ENCODE measurements at places on chromosomes 11 and 22.

DNA sequence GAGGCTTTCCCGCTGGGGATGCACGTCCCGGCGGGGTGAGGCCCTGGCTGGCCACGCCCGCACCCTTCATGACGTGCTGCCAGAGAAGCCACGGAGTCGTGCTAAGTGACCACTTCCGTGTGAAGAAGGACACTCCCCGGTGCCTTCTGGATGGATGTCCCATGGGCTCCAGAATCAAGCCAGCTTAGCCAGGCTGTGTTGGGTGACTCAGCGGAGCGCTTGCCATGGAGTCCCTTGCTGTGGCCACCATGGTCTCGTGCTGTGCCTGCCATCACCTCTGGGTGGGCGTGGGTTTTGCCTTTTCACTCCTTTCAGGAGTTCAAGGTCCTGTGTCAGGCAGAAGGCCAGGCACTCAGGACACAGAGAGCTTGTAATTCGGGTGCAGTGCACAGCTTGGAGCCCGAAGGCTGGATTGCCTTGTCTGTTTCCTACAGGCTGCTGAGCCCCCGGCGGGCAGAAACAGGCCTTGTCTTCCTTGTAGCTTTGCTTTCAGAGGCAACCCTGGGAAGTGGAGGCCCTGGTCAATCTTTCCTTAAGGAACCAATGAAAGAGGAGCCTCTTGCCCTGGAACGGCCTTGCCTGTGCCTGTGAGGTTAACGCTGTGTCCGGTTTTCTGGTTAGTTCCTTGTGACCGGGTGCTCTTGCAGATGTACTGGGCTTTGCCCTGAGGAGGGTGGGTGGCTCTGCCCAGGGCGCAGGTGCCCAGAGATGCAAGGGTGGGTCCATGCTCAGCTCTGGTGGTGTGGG is 268.6 kb downstream of the TBC1D22A start:
- DNase-seq, result no peak

- DNase-seq, result peak; percentile 7
Measured at GRCh38 chr11:129694538-129694937, 121.1 kb upstream of the TMEM45B start.

GRCh38 chr11:119093942-119094815 is 7.5 kb downstream of the DPAGT1 start:
- peak; percentile 40 for DNase-seq

DNA sequence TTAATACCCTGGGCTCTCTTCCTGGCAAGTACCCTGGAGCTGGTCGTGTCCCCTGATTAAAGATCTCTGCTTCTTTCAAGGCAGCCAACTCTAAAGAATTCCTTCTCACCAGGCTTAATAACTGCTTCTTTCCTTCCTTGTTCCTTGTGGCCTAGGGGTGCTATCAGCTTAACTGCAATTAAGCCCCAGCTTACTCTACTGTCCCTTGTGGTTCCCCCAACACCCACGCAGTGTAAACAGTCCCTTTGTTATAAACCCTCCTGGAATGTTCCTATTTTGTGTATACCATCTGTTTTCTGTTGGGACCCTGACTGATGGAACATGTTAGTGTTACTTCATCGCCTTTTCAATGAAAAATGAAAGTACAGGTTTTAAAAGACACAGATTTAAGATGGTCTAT is 126.4 kb upstream of the KIRREL3 start:
- DNase-seq, result no peak

- no peak for DNase-seq
Measured at GRCh38 chr22:44147821-44148574, 32.7 kb upstream of the PARVG start.

DNA sequence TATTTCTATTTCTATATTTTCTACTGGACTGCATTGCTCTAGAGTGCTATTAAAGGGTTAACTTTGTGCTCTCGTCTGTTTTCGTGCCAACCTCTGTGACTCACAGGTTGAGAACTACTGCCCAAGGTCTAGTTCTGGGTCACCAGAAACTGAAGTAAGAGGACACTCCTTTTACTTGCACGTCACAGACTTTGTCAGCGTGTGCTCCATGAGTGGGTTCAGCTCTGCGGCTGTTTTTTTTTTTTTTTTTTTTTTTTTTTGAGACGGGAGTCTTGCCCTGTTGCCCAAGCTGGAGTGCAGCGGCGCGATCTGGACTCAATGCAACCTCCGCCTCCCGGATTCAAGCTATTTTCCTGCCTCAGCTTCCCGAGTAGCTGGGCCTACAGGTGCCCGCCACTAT is 49.8 kb downstream of the CLMP start:
- DNase-seq, result no peak

DNA sequence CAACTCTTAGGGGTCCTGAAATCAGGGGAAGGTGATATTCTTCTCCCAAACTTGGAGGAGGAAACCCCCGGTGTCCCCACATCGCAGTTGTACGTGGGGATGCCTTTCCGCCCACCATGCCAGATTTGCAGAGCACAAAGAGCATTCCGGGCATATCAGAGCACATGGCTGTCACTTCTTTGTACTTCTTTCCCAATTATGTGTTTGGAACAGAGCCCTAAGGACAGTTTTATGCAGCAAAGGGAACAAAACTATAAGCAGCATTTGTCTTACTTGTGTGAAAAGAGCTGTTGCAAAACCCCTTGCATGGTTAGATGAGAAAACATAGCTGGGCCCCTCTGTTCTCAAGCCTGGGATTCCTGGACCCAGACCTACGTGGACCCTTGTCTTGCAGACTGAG is 41.2 kb downstream of the NTM start:
- DNase-seq, result no peak

DNA sequence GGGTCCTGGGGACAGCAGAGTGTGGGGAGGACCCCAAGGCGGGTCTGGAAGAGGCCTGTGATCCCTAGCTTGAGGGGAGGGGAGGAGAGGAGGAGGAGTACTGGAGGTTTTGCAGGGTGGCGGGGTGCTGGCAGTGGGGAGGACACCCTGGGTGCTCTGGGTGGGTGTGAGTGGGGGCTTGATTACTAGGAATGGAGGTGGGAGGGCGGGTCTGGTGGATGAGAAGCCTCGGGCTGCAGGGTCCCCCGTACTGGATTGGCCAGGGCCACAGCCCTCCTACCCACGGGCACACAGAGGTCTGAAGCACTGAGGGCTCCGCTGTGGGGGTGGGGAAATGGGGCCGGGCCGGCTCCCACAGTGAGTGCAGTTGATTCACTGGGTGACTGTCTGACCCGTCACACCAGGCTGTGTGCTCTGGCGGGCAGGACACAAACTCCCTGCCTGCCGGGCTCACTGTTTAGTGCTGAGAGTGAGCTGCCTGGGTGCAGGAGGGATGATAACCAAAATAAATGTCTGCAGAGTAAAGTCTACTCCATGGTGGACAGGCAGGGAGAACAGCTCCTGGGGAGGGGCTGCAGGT is 114.2 kb downstream of the CACNA1I start:
- no peak for DNase-seq

GRCh38 chr11:78332174-78332866 is 85.3 kb downstream of the GAB2 start:
- DNase-seq, result no peak

- DNase-seq, result no peak
Measured at GRCh38 chr11:11864803-11865202, 23.0 kb downstream of the USP47 start.

- no peak for DNase-seq
Measured at GRCh38 chr11:92123540-92123939, 101.1 kb upstream of the FAT3 start.

GRCh38 chr22:22827187-22827939 is 60.3 kb upstream of the IGLL5 start:
- no peak for DNase-seq

GRCh38 chr11:64878223-64878493 is 263 bp downstream of the EHD1 start:
- DNase-seq, result no peak

- DNase-seq, result no peak
Measured at GRCh38 chr11:76734456-76735420, 48.4 kb upstream of the TSKU start.

- DNase-seq, result no peak
Measured at GRCh38 chr11:93604008-93604660, 57.3 kb upstream of the CEP295 start.

DNA sequence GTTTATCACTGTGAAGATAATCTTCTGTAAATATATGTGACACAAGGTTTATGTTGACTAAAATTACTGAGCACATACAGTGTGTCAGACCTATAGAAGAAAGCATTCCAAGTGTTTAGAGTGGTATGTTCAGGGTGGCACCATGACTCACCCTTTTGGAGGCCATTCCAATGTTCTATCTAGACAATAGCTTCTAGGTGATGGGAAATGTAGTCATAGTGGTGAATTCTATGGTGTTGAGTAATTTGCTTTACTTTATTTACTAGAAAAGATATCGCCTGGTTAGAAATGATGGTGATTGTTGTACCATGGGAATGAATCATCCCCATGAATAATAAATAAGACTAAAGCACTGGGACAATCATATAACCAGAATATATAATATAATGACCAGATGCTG is 72.9 kb upstream of the OR4C15 start:
- no peak for DNase-seq

GRCh38 chr22:49907807-49908206 is 10.4 kb downstream of the ALG12 start:
- no peak for DNase-seq

DNA sequence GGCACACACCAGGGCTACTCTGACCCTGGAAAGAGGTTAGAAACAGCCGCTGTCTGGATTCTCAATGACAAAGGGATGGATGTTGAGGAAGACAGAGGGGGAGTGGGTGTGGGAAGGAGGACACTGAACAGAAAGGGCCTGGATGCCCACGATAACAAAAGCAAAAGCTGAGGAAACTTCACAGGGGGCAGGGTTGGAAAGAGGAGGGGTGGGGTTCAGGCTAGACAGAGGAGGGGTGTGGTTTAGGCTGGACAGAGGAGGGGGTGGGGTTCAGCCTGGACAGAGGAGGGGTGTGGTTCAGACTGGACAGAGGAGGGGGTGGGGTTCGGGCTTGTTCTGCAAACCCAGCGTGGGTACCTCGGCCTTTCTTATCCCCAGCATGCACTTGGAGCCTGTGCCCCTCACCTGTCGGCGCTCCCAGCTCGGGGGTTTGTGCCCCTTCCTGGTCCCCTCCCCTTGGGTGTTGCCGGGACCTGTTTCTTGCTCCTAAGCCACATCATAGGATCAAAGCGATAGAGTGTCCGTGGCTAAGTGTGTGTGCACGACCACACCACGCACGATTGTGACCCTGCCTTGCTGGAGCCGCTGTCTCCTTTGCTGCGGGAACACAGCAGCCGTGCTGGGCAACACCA is 75.6 kb downstream of the BRD1 start:
- no peak for DNase-seq

GRCh38 chr11:66106786-66107599 is 36.9 kb downstream of the PACS1 start:
- DNase-seq, result no peak

DNA sequence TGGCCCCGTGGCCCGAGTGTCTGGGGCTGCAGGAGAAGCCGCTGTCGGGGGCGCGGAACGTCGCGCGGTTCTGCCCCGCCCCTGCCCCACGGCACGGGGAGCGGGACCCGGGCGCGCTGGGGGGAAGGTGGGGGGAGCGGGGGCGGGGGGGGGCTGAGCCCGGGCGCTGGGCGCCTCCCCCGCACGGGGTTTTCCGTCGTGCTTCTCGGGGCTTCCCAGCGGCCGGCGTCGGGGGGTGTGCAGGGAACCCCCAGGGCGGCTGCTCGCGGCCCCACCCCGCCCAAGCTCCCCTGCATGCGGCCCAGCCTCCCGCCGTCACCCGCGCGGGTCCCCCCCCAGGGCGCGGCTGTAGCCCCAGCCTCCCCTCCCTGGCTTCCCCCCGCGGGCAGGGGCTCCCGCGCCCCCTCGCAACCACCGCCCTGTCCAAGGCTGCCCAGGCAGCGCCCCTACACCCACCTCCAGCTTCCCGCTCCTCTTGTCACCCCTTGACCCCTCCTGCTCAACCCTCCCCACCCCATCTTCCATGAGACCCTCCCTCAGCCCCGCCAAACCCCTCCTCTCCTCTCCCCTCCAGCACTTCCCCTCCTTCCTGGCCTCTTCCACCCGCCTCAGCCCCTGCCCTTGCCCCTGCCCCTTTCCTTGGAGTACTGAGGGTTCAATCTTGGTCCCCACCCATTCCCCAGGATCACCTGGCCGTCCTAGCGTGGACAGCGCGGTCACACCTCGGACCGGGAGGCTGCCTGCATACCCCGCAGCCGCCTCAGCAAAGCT is 1.7 kb downstream of the IL17REL start:
- peak; percentile 73 for DNase-seq

DNA sequence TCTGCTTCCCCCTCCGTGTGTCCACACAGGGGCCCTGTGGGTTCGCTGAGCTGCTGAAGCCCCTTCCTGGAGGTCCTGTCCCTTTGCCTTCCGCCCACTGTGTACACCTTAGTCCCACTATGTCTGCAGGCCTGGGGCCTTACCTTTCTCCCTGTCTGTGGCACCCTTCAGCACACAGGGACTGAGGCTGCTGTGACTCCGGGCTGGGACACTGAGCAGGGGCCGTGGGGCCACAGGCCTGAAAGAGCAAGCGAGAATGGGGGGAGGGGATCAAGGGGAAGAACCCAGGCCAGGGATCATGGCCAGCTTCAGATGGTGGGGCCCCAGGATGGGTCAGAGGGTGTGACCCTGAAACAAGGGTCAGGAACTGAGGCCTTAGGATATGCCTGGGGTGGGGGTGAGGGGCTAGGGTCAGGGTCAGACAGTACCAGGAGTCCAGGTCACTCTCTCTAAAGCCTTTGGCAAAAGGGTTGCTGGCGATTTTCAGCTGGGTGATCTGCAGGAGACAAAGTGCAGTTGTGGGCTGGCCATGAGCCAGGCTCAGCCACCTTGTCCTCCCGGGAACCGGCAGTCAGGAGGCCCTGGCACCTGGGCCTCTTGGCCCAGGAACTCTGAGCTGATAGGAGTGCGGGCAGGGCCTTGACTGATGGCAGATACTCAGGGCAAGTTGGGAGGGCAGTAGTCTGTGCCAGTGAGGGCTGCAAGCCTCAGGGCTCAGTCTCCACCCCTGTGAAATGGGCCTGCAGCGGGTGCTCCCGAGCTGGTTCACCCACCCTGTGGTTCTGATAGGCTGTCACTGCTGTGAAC is 2.6 kb upstream of the NUDT8 start:
- no peak for DNase-seq

GRCh38 chr11:65298655-65299179 is 15.9 kb upstream of the CDC42EP2 start:
- DNase-seq, result no peak

DNA sequence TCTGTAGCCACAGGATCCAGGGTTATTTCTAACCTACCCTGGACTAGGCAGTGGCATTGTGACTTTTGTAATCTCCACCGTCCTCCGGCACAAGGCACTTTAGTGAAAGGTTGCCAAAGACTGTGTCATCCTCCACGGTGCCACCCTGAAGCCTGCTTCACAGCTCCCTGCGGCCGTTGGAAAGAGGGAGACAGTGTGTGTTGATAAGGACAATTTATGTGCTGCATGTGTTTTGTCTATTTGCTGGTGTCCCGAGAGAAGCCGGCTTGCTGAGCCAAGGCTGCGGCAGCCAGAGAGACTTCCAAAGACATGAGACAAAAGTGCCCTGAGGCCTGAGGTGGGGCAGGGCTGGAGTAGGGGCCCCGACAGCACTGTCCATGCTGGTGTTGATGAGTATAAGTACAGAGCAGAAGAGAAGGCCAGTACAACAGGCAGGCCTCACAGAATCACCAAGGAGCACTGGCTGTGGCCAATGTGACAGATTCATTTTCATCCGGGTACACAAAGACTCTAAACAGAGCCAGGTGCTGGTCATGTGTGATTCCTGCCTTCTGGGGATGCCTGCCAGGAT is 40.9 kb downstream of the GALNT18 start:
- DNase-seq, result no peak

- DNase-seq, result no peak
Measured at GRCh38 chr11:18726040-18726439, at the start of gene IGSF22. Gene IGSF22 (minus strand): TSS chr11:18726188. CDS start chr11:18724236, 1,952 bp downstream.

Data from T-cell (primary cell).